Activated naive CD4-positive, alpha-beta T cell treated with Interleukin-2 at 50 U/mL for 16 hours (primary cell): ENCODE measurements at places on chromosomes 3 and 15.

DNA sequence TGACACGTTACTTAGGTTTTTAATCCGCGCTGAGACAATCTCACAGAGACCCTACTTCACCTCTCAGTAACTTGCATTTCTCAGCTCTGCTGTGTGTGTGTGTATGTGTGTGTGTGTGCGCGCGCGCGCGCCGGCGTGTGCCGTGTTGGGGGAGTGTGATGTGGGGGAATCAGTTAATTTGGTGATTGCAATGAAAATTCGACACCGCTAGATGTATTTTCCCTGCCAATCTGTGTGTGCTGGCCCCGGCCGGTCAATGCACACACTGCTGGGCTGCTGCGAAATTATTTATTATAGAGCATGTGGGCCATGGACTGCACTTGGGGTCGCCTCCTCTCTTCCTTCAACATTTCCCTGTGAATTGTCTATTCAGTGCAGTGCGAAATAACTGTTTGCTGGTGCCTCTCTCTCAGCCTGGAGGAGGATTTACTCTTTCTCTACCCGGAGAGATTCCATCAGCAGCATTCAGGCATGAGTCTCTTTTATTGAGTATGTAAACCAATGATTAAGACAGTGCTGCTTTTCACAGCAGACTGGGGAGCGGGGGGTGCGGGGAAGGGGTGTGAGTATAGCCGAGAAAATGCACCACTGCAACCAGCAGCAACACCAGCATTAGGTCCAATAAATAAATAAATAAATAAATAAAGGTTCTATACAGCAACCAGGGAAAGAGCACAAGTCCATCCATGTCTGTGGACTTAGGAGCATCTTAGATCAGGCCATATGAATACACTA lies 2.9 kb downstream of the CADM2 start:
- DNase-seq = no peak

DNA sequence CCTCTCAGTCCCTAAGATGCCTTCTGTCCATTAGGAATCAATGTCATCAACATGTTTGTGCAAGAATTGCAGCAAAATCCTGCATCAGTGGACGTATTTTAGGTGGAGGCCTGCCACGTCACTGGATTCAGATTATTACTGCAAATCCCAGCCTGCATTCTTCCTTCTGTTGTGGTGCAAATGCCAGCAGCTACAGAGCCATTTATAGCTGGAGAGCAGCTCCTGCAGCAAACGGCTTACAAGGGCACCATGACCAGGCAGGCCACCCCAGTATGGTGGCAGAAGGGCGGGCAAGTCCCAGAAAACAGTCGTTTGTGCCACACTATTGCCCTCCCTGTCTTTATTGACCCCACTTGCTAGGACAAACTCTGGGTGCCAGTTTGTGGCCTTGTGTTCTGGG lies 74.7 kb downstream of the SNRK start:
- no peak for DNase-seq

- DNase-seq = no peak
Observed at GRCh38 chr3:127375151-127375930, 87.5 kb upstream of the PRR20G start.

DNA sequence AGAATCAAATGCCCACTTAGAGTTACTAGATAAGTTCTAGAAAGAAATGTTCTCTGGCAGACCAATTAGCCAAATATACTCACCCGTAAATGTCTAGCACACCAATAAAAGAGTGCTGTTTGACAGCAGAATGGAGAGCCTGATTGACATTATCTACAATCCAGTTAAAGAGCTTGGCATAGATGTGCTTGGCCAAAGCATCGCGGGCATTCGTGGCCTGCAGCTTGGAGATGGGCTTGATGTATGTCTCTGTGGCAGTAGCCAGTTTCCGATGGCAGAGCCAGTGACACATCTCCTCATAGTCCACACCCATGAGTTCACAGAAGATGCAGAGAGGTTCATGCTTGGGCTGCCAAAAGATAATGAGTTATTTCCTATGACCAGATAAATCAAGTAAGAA lies 101.5 kb upstream of the MYO5C start:
- DNase-seq = no peak

GRCh38 chr3:49278548-49278947 lies 1.5 kb upstream of the C3orf62 start:
- no peak for DNase-seq
